ENCODE measurements at places on chromosomes 3 and 15. TPM values are rescaled to one million over a fixed set of nuclear protein-coding genes. Genes with fewer than 3 reads are reported as not detected.
A peak's percentile ranks its signal among the peaks of the same experiment; 100 is the strongest.

The MYO5C gene
- total RNA-seq, result 0.63 TPM

The HCLS1 gene
- 96.9 TPM for total RNA-seq

GRCh38 chr3:147797095-147797494 is 387.9 kb downstream of the ZIC1 start:
- peak; percentile 18 for DNase-seq

The GOLGA6D gene
- 0.13 TPM for total RNA-seq

DNA sequence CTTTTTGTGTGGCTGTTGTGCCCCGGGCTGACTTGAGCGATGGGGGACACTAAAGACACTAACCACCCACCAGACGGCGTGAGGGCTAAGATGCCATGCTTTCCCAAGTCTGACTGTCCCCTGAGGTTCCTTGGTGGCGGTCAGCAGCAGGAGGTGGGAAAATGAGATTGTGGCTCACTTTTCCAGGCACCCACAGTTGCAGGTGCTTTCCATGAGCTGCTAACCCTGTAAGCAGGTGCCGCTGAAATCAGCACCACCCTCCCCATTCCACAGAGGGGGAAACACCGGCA is 17.7 kb downstream of the PRR23E start:
- DNase-seq, result no peak

- no peak for DNase-seq
Observed at GRCh38 chr3:150307311-150308036, 100.6 kb upstream of the TSC22D2 start.

- peak; percentile 47 for DNase-seq
Observed at GRCh38 chr3:71066849-71067261, 516.7 kb downstream of the FOXP1 start.

The EPHB1 gene
- 0.61 TPM for total RNA-seq

GRCh38 chr3:45690336-45691035 is 1.3 kb downstream of the SACM1L start:
- no peak for DNase-seq

DNA sequence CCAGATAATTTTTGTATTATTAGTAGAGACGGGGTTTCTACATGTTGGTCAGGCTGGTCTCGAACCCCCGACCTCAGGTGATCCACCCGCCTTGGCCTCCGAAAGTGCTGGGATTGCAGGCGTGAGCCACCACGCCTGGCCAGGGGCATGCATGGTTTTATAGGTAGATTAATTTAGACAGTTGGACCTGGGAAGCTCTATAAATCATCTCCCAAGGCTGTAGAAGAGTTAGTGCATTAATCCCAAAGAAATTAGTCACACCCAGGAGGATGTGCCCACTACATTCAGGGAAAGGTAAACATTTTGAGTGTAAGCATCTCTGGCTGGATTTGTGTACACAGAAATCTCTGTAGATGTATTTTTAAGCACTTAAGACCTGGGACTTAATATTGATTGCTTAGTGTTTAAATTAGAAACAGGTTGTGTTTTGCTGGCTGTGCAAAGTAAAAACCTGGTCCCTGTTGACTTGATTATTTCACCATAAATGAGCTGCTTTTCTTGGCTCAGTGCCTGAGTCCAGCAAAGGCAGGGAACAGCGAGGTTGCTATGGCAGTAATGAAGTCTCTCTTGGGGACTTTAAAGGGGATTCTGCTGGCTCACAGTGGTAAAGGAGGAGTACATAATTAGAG is 19.2 kb downstream of the EXOSC7 start:
- DNase-seq, result peak; percentile 69

GRCh38 chr15:66019368-66019767 is 150.1 kb downstream of the RAB11A start:
- peak; percentile 76 for DNase-seq

DNA sequence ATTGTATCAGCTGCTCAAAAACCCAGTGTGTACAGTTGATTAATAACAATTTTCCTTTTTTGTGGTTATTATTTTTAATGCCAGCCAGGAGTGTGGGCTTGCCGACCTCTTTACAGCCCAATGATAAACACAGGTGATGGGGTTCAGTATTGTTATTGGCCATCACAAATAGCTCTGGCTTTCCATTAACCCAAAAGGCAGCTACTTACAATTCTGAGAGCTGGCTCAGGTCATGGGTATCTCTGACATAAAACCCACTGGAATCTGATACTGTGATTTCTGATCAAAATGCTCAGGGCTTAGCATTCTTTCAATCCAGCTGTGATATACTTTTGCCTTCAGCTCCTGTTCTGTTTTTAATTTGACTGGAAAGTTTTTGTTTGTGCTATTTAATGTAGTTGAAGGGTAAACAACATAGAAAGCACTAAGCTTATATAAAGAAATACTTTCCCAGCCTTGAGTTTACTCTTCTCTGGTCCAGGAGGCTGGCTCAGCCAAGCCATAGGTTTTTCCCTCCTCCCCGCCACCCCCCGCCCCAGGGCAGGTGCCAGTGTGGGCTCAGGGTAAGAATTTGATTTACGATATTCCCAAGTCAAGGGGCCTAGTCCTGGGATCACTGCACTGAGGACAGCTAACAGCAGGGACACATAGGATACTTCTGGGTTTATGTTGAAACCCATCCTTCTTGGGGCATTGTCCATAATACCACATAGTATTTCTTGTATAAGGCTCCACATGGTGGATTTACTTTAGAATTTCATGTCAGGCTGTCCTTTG is 54.0 kb upstream of the MYZAP start:
- no peak for DNase-seq
